Gastrocnemius medialis (tissue), 4 donors: ENCODE measurements at places on chromosomes 6 and 20. TPM values are rescaled to one million over a fixed set of nuclear protein-coding genes. Genes with fewer than 3 reads are reported as not detected.

DNA sequence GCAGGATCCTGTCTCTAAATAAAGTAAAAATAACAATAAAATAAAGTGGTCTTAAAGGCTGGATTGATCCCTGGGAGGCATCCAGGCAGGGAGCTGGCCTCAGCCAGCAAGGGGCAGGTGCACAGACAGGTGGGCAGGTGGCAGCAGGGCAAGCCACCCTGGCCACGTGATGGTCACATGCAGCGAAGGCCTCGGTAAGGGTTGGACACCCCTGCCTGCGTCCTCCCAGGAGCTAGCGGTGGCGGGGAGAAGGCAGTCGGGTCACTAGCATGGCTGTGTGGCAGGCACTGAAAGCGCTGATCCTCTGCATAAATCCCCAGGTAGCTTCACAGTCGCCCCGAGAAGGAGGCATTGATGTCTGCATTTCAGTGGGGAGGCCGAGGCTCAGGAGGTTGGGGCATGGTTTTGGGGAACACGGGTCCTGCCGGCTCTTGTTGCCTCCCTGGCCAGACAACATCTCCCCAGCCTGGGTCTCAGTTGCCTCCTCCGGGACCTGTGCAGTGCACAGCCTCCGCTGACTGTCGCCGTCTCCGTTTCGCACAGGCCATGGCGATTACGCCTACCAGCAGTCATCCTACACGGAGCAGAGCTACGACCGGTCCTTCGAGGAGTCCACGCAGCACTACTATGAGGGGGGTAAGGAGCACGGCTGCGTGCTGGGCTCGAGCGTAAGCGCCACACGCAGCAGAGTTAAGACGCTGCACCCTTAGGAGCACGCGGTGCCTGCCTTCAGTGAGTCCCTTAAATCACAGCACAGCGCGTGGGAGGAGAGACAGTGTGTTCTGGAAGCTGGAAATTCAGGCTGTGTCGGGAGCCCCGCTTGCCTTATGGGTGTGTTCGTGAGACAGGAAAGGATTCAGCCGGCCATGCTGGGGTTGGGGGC is 17.7 kb upstream of the MTG2 start:
- H3K4me3 ChIP-seq: no peak overlapping the region
- no peaks in the 10 kb centered on the region for H3K27me3 ChIP-seq
- DNase-seq: no peak
- H3K27ac ChIP-seq: no peak overlapping the region
- peaks cover 9% of the 10 kb centered on the region for H3K4me1 ChIP-seq

Gene HLA-DQB1
- 1.5 TPM for total RNA-seq

Gene CAPN11
- total RNA-seq: not detected

Gene MEI4
- total RNA-seq: not detected

DNA sequence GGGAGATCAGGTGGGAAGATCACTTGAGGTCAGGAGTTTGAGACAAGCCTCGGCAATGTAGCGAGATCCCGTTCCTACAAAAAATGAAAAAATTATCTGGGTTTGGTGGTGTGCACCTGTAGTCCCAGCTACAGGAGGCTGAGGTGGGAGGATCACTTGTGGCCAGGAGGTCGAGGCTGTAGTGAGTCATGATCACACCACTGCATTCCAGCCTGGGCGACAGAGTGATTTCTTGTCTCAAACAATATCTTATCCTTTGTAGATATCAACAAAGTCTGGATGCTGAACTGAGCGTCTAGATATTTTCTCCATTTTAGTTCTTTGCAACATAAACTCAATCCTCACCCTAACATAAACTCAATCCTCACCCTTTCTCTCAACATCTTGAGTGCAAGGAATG is 197.6 kb downstream of the DTNBP1 start:
- H3K4me1 ChIP-seq: peaks cover 40% of the 10 kb centered on the region
- H3K4me3 ChIP-seq: no peak overlapping the region
- H3K27me3 ChIP-seq: no peaks in the 10 kb centered on the region
- H3K27ac ChIP-seq: no peak overlapping the region
- DNase-seq: no peak
